ENCODE measurements at places on chromosomes 4 and X.

DNA sequence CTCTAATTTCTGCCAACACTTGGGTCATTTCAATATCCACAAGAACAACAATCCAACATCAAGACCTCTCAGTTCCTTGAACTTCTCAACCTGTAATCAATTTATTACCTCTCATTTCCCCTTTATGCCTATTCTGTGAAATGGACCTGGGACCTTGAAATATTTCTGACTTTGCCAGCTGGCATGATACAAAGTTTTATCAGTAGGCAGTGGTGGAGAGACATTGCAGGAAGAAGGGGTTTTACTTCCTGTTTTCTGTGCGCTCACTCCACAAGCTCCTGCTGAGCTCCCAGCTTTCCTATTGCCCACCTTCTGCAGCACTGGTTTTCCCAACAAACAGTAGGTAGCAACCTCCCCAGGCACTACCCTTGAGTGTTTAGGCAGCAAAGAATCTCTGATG, 3.5 kb upstream of the ARHGEF6 start:
- DNase-seq = no peak

DNA sequence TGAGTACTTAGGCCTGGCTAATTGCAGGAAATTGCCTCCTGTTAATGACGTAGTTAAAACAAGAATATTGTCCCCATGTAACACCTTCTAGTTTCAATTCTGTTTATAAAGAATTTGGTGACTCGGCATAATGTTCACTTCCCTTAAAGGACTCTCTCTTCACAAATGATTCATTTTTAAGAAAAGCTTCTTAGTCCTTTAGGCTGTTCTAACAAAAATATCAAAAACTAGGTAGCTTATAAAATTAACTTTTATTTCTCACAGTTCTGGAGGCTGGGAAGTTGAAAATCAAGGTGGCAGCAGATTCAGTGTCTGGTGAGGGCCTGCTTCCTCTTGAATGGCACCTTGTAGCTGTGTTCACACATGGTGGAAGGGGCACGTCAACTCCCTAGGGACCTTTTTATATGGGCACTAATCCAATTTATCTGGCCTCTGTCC, 23.8 kb downstream of the COL25A1 start:
- no peak for DNase-seq

DNA sequence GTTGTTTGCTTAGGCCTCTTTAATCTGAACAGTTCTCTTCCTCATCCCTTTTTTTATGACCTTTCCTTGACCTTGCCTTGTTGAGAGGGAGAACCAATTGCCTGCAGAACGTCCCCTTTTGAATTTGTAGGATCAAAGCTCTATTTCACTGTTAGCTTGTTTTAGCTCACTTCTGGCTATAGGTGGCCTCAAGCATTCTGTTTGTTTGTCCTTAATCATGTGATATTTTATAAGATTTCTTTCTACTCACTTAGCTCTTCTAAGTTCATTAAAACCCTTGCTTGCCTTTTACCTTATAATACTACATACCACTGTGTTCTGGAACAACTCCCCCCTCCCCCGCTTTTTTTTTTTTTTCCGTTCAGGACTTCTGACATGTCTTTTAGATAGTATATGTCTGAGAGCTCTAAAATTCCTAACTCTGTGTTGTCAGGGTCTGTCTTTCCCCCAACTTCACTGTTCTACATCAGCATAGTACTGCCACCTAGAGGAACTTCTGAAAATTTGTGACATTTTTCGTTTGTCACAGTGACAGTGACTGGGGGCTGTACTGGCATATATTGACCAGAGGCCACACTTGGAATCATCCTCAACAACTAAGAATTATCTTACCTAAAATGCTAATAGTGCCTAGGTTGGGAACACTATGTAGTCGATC, 128.5 kb downstream of the LARP7 start:
- DNase-seq = no peak

- DNase-seq = no peak
These were observed 99.0 kb upstream of the DDX3X start for GRCh38 chrX:41234962-41235361.

DNA sequence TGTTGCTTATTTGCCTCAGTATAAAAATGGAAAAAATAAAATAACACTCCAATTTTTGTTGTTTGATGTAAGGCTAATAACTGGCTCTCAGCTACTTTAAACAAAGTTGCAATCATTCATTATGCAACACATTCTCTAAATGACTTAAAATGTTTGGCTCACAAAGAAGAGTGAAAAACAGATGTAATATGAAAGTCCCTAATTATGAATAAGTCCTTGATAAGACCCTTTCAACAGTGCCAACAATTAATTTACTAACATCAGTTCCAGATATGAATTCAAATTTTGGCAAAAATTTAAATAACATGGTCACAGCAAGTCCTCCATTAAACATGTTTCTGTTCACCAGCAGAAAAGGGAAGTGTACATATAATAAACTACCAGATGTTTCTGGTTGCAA, 69.8 kb downstream of the PAPSS1 start:
- no peak for DNase-seq

DNA sequence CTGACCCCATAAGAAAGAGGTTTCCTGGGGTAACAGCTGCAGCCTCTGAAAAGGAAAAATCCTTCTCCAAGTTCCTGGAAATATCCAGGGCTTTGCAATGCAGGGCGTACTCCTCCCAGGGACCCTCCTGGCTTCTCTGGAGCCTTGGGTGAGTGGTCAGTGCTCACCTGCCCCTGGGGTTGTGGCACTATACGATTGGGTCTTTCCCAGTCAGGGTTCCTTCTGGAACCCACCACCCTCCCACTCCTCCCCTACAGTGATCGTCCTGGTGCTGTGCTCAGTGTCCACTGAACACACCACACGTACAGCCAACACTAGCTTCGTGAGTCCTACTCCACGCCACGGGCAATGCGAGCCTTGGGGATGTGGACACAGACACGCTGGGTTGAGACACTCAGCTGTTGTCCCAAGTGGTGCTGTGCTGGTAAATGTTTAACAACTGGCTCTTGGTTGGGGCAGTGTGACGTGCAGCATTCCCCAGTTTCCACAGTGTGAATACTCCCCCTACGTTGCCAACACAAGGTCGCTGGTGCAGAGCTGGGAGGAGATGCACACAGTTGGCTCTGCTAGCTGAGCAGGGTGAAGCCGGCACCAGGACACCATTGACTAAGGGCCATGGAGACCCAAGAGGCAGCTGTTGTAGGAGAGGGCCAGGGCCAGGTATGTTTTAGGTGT, 65.4 kb downstream of the HTRA3 start:
- DNase-seq = no peak

- DNase-seq = no peak
These were observed 139.2 kb upstream of the ANK2 start for GRCh38 chr4:112910109-112910736.

GRCh38 chr4:139465922-139466321, 12.0 kb downstream of the RAB33B start:
- DNase-seq = no peak

DNA sequence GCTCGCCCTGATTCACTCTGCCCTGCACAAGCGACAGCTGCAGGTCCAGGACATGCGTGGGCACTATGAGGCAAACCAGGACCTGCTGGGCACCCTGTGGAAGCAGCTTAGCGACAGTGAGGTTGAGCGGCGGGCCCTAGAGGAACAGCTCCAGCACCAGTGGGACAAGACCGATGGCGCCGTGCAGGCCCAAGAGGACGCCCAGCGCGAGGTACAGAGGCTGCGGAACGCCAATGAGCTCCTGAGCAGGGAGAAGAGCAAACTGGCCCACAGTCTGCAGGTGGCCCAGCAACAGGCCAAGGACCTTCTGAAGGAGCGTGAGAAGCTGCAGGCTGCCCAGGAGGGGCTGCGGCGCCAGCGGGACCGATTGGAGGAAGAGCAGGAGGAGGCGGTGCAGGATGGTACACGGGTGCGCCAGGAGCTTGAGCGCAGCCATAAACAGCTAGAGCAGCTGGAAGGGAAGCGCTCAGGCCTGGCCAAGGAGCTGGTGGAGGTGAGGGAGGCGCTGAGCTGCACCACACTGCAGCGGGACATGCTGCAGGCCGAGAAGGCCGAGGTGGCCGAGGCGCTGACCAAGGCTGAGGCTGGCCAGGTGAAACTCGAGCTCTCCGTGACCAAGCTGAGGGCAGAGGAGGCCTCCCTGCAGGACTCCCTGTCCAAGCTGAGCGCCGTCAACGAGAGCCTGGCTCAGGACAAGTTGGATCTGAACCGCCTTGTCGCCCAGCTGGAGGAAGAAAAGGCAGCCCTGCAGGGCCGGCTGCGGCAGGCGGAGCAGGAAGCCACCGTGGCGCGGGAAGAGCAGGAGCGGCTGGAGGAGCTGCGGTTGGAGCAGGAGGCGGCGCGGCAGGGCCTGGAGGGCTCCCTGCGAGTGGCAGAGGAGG, 12.8 kb downstream of the SMIM10L2A start:
- DNase-seq = no peak

GRCh38 chr4:140812916-140813315, 56.7 kb upstream of the TBC1D9 start:
- DNase-seq = no peak

DNA sequence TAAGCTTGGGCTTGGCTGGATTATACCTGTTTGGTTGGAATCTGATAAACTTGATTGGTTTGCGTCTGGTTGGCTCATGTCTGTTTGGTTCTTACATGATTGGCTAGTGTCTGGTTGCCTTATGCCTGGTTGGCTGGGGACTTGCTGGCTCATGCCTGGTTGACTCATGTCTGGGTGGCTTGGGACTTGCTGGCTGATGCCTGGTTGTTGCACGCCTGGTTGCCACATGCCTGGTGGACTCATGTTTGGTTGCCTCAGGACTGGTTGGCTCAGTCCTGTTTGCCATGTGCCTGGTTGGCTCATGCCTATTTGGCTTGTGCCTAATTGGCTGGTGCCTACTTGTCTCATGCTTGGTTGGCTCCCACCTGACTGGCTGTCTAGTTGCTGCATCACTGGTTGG, 104.5 kb downstream of the APOOL start:
- no peak for DNase-seq

DNA sequence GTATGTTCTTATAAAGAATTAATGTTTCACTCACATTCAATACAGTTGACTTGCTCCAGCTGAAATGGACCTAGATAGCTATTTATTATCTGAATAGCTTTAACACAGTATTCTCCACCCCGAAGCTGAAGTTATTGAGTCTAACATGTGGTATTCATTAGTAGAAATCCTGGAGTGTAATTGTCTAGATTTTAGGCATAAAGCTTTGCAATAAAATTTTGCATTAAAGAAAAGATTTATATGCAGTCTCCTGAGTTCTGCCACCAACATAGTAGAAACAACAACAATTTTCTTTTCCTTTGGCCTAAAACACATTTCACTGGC, 90.2 kb upstream of the DCLK2 start:
- DNase-seq = no peak

- no peak for DNase-seq
These were observed 85.1 kb downstream of the SLC2A9 start for GRCh38 chr4:9936129-9936644.

DNA sequence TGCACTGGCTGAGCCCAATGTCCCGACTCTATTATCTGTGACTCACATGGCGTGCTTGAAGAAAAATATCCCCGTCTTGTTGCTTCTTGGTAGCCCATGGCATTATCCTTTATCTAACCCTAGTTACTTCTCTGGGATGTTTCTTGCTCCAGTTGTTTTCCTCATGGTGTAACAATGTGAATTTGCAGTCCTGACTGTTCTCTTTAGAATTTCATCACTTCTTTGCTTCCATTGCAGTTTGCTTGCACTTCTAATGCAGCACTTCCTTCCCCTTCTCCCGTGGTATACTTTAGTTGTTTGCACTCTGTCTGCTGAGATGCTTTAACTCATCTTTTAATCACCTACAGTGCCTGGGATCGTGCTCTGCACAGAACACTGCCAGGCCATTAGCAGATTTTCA, 126.9 kb downstream of the MAML3 start:
- no peak for DNase-seq

Data from activated CD4-positive, alpha-beta T cell treated with anti-CD3 and anti-CD28 coated beads, Interleukin-2, amount 50 U/mL, for 24 hours (primary cell).